HepG2 (cell line): ENCODE measurements at places on chromosomes 6 and 20. TPM values are rescaled to one million over a fixed set of nuclear protein-coding genes. Genes with fewer than 3 reads are reported as not detected.

GRCh38 chr6:99252421-99252820 lies 97.1 kb downstream of the FAXC start:
- peaks cover 38% of the 10 kb centered on the region; the same call in 2 of the 3 replicates for H3K27me3 ChIP-seq
- H3K4me1 ChIP-seq = no peaks in the 10 kb centered on the region
- no peak overlapping the region for H3K27ac ChIP-seq
- H3K36me3 ChIP-seq = no peaks in the 10 kb centered on the region
- no peak for DNase-seq

GRCh38 chr6:115999235-115999634 lies 61.5 kb downstream of the FRK start:
- no peaks in the 10 kb centered on the region for H3K27me3 ChIP-seq
- H3K27ac ChIP-seq = peak overlapping the region; percentile 56
- no peak for DNase-seq
- H3K36me3 ChIP-seq = peaks cover 4% of the 10 kb centered on the region
- H3K4me1 ChIP-seq = peaks cover 20% of the 10 kb centered on the region

- H3K27ac ChIP-seq = no peak overlapping the region
- no peaks in the 10 kb centered on the region for H3K36me3 ChIP-seq
- H3K4me3 ChIP-seq = no peak overlapping the region
- H3K27me3 ChIP-seq = no peaks in the 10 kb centered on the region
- no peak for DNase-seq
Measured at GRCh38 chr6:154352898-154353585, 3.6 kb downstream of the IPCEF1 start.

DNA sequence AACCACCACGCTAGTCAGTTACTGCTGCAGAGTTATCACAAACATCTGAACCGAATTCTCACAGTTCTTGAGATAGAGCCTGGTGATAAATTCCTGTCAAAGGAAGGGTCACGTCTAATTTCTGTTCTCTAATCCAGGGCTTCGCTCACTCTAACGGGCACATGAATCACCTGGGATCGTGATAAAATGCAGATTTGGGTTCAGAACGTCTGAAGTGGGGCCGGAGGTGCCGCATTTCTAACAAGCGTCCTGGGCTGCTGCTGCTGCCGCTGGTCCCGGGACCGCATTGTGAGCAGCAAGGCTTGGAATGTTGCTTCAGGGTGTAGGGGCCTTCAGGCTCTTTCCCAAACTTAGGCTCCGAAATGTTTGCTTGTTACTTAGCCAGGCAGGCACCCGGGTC lies 264.1 kb downstream of the CDC5L start:
- no peak for DNase-seq
- H3K27ac ChIP-seq = no peak overlapping the region
- H3K4me1 ChIP-seq = 0 out of 2 replicates have a peak, but pooled peaks cover 9% of the 10 kb centered on the region
- H3K27me3 ChIP-seq = peaks cover 24% of the 10 kb centered on the region; the same call in 2 of the 3 replicates
- no peaks in the 10 kb centered on the region for H3K36me3 ChIP-seq
- H3K4me3 ChIP-seq = no peak overlapping the region

- no peaks in the 10 kb centered on the region for H3K27me3 ChIP-seq
- no peak overlapping the region for H3K4me3 ChIP-seq
- H3K4me1 ChIP-seq = no peaks in the 10 kb centered on the region
- DNase-seq = no peak
- no peak overlapping the region for H3K27ac ChIP-seq
- H3K36me3 ChIP-seq = no peaks in the 10 kb centered on the region
Measured at GRCh38 chr6:11822346-11822745, 43.7 kb upstream of the ADTRP start.

DNA sequence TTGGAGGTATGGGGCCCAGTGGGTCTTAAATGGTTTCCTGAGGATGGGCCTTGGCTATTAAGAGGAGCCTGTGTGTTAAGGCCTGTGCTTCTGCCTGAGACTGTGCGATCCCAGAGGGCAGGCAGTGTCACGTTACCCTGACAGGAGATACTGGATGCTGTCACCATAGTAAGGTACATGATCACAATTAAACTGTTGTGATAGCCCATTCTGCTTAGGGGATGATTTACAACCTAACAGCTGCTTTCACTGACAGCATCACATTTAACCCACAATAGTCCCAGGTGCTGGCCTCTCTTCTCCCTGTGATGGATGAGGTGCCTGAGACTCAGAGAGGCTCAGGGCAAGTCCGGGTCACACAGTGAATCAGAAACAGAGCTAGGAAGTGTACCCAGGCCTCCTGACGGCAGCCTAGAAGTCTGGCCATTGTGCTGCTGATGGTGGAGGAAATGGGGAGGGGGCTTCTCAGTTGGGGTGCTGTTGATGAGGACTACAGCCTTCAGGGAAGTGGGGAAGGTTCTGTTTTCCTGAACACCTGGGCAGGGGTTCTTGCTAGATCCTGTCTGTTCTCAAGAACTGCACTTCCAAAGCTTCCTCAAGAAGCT lies 97.3 kb downstream of the MDGA1 start:
- H3K27me3 ChIP-seq = peaks cover 32% of the 10 kb centered on the region; the same call in 2 of the 3 replicates
- H3K4me1 ChIP-seq = no peaks in the 10 kb centered on the region
- H3K4me3 ChIP-seq = no peak overlapping the region
- no peaks in the 10 kb centered on the region for H3K36me3 ChIP-seq

The GJA1 gene
- not detected in 2 replicates for total RNA-seq

The POU5F1 gene
- total RNA-seq = 1.2 and 2.5 TPM in 2 replicates

DNA sequence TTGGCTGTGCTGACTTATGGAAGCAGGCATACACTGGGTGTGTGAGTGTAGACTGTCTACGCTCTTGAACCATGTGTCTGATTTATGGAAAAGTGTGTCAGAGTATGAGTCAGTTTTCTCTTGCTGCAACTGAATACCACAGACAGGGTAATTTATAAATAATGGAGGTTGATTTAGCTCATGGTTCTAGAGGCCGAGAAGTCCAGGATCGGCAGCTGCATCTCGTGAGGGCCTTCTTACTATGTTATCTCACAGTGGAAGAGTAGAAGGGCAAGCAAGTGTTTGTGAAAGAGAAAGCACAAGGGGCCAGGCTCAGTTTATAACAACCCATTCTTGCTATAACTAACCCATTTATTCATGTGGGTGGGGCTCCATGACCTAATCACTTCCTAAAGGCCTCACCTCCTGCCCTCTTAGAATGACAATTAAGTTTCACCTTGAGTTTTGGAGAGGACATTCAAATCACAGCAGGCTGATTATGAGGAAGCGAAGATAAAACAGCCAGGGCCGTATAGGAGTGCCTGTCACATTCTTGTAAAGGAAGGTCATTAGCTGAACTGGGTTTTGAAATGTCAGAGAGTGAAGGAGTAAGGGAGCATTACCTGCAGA lies 6.7 kb downstream of the GPR31 start:
- H3K27ac ChIP-seq = no peak overlapping the region
- peaks cover 10% of the 10 kb centered on the region for H3K27me3 ChIP-seq
- no peak for DNase-seq
- no peak overlapping the region for H3K4me3 ChIP-seq
- H3K4me1 ChIP-seq = peaks cover 13% of the 10 kb centered on the region; the same call in 1 of the 2 replicates

DNA sequence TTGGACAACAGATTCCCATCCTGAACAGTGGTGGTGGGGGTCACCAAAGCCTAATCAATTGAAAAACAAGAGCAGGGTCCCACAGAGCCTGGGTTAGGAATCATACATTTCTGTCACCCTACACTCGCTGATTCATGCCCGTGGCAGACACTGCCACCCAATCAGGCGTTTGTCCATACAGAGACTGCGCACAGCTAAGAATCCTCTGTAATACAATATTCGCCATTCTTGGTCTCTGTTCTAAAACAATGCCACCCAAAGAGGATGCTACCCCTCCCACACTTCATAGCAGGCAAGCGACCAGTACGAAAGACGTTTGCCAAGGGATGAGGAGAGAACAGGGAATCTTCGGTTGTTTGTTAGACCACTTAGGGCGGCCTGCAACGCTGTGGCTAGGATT lies 28.1 kb upstream of the SLC22A23 start:
- H3K27me3 ChIP-seq = peaks cover 3% of the 10 kb centered on the region; the same call in 1 of the 2 replicates
- DNase-seq = no peak
- H3K4me3 ChIP-seq = no peak overlapping the region
- peaks cover 5% of the 10 kb centered on the region; the same call in 1 of the 2 replicates for H3K4me1 ChIP-seq
- no peaks in the 10 kb centered on the region for H3K36me3 ChIP-seq
